Cerebellum (tissue), 4 donors: ENCODE measurements at places on chromosomes 11 and 22.
A peak's percentile ranks its signal among the peaks of the same experiment; 100 is the strongest.

- no peak for DNase-seq
Measured at GRCh38 chr11:74870485-74870884, 78.4 kb downstream of the XRRA1 start.

DNA sequence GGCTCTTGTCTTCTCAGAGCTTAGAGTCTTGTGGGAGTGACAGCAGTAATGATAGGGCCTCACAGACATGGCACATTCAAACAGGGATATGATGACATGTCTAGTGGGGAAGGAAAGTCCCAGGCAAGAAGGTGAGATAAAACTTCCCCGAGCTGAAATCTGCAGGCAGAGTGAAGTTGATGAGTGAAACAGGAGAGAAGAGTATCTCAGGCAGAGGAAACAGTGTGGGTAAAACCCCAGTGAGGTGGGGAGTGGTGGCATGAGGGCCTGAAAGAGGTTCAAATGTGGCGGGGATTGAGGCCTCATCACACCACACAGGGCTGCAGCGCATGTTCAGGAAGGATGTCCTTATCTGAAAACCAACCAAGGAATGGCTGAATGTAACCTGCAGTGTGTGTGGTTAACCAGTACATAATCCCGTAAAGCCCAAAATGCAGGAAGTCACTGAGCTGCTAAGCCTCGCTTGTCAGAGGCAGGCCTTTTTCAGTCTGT is 153.8 kb upstream of the E2F8 start:
- no peak for DNase-seq

- no peak for DNase-seq
Measured at GRCh38 chr22:30361916-30362650, 5.3 kb downstream of the CCDC157 start.

DNA sequence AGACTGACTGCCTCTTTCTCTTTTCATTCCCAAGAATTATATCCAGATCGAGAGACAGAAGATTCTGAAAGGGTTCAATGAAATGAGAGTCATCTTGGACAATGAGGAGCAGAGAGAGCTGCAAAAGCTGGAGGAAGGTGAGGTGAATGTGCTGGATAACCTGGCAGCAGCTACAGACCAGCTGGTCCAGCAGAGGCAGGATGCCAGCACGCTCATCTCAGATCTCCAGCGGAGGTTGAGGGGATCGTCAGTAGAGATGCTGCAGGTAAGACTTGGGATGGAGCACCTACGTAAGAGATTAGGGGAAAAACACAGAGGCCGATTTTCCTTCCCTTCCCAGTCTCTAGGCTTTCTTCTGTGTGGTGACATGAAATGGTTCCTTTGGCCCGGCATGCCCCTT is 8.7 kb downstream of the TRIM22 start:
- peak; percentile 56 for DNase-seq

GRCh38 chr11:32529994-32530588 is 53.5 kb upstream of the EIF3M start:
- no peak for DNase-seq

- DNase-seq: peak; percentile 28
Measured at GRCh38 chr11:118434553-118435289, 1.6 kb upstream of the KMT2A start.

GRCh38 chr11:44235765-44236201 is 74.2 kb downstream of the ALX4 start:
- no peak for DNase-seq

DNA sequence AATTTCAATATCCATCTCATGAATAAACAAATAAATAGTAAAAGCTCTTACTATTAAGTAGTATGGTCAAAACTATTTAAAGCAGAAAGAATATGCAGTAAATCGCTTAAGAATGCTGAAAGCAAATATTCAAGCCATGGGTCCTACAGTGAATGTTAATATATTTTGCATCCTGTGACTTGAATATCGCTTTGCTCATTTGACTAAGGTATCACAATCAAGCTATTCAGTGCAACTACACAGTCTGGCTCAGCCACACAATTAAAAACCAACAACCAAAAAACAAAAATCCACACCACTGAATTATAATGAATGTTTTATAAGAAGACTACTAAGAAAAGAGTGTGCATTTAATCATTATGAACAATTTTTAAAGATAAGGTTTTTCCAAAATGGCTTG is 45.3 kb downstream of the RAB6A start:
- DNase-seq: no peak

- no peak for DNase-seq
Measured at GRCh38 chr22:16658068-16658467, 65.5 kb upstream of the CCT8L2 start.

DNA sequence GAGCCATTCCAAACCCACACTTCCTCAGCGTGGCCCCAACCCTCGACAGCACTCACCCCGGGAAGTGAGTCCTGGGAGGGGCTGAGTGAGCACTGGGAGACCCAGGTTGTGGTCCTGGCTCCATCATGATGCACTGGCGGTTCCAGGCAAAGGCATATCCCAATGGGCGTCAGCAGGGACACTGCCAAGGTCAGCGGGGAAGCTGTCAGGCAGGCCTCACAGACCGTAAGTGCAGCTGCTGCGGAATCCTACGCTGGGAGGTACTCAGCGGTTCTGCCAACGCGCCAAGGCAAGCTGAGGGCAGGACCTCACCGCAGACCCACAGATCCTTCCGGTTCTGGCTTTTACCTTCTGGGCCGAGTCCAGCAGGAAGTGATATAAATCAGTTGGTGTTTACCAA is 1.4 kb upstream of the GAL3ST1 start:
- no peak for DNase-seq

DNA sequence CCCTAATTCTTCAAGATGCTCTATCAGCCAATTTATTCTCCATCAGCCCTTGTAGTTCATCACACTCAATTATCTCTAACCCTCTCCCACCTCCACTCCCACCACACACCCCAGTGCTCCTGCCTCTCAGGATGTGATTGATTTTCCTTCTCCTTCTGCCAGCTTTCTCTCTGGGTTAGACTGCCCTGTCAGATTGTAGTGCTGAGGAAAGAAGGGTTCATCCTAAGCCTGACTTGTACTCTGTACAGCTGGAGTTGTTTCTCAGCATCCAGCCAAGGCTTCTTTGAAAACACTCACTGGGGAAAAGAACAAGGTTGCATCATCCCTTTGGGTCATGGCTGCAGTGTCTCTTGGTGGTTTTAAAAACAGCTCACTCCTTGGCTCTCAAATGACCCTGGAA is 61.2 kb downstream of the CECR2 start:
- DNase-seq: no peak

GRCh38 chr22:20630873-20631617 is 123.6 kb downstream of the MED15 start:
- no peak for DNase-seq

- no peak for DNase-seq
Measured at GRCh38 chr11:44357711-44358110, 47.8 kb upstream of the ALX4 start.

GRCh38 chr11:18721561-18722292 is 4.3 kb downstream of the IGSF22 start:
- peak; percentile 43 for DNase-seq

DNA sequence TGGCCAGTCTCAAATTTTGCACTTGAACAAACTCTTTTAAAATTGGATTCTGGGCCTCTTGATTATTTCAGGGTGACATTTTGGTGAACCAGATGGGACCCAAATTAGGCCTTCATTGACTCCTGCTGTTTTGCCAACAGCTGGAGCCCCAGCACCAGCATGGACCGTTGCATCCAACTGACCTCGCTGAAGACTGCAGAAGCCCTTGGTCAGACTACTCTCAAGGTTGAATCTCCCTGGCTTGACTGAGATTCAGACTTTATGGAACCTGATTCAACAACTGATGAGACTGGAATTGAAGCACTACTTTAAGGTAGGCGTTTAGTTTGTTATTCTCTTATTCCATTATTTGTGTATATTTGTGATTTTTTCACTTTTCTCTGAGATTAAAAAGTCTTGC is 41.7 kb downstream of the NARS2 start:
- DNase-seq: no peak

DNA sequence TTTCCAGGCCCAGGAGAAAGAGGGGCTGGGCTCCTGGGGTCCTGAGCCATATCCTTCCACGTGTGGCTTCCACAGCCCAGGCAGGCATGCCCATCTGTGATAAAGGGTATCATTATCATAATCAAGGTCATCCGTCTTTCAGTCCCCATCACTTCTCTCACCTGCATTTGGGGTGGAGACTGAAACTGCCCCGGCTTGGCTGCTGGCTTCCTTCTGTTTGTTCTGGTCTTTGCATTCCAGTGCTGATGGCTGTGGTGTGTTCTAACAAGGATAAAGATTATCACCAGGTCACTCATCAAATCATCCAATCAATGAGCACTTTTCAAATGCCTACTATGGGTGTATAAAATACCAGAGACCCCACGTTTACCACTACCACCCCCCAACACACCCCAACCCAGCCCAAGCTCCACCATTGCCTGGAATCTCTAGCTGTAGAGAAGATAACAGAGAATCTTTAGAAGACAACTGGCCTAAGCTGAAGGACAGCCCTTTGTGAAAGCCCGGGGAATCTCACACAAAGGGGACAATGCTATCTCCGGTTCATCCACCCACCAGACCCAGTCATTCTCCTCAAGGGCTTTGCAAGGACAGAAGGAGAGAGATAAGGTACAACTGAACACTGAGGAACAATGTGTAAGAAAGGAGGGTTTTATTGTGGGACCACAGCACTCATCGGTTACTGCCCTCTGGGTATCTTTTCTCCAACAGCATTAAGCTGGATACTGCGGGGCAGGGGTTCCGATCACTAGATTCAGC is 54.9 kb downstream of the AHNAK start:
- DNase-seq: no peak

DNA sequence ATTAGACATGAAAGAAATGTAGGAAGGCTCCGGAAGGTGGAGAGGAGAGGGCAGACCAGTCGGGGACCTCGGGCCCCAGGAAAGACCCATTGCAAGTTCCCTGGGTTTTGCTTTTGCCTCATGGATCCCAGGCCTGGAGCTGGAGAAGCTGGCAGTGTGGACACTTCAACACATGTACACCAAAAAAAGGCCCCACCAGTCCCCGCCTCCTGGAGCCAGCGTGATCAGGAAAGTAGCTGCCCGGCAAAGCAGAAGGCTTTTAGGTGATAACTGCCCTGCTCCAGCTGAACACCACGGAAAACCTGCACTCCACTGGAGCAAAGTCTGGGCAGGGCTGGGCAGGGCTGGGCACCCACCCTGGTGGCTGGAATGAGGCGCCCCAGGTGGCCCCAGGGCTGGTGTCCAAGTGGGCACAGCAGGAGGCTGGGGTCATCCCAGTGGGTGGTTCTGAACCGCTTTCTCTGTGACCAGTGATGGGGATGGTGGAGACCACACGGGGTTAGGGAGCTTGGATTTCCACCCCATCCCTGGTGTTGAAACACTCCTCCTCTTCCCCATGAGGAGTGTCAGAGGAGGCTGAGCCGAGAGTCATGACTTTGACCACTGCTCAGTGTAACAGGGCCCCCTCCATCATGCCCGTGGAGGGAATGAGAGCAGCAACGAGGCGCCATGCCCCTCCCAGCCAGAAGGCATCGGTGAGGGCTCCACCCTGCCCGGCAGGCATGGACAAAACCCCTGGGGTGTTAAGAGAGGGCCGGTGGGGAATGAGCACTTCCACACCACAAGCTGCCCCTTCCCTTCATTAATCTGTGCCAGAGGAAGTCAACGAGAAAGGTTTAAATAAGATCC is 16.9 kb upstream of the MUC5AC start:
- no peak for DNase-seq
